Fibroblast of lung (primary cell): ENCODE measurements at places on chromosomes 1 and 21. TPM values are rescaled to one million over a fixed set of nuclear protein-coding genes. Genes with fewer than 3 reads are reported as not detected.

Gene SLAMF7
- not detected in 2 replicates for polyA plus RNA-seq

Gene PSMB2
- polyA plus RNA-seq: 66.8 and 84.0 TPM in 2 replicates

Gene SH3BGRL3
- polyA plus RNA-seq: 200 and 261 TPM in 2 replicates

Gene SLC35D1
- polyA plus RNA-seq: 17.5 and 19.3 TPM in 2 replicates

Gene CSMD2
- 2.2 and 5.7 TPM in 2 replicates for polyA plus RNA-seq

Gene DUSP12
- polyA plus RNA-seq: 35.6 and 36.1 TPM in 2 replicates

Gene KCNK2
- 25.6 and 29.7 TPM in 2 replicates for polyA plus RNA-seq

Gene OLFML2B
- polyA plus RNA-seq: 7.2 and 7.9 TPM in 2 replicates

Gene OR2L5
- polyA plus RNA-seq: not detected in 2 replicates

Gene NCAM2
- 4.1 and 5.6 TPM in 2 replicates for polyA plus RNA-seq

Gene TTC39A
- 0.28 and 0.72 TPM in 2 replicates for polyA plus RNA-seq

Gene DHRS3
- polyA plus RNA-seq: 8.4 and 14.1 TPM in 2 replicates

Gene FAM167B
- 1.0 and 1.3 TPM in 2 replicates for polyA plus RNA-seq

Gene COL24A1
- polyA plus RNA-seq: 0.31 and 0.97 TPM in 2 replicates
